ENCODE measurements at places on chromosomes 2 and 18.

GRCh38 chr2:102294802-102295489 is 16.4 kb upstream of the IL1RL1 start:
- DNase-seq: no peak

DNA sequence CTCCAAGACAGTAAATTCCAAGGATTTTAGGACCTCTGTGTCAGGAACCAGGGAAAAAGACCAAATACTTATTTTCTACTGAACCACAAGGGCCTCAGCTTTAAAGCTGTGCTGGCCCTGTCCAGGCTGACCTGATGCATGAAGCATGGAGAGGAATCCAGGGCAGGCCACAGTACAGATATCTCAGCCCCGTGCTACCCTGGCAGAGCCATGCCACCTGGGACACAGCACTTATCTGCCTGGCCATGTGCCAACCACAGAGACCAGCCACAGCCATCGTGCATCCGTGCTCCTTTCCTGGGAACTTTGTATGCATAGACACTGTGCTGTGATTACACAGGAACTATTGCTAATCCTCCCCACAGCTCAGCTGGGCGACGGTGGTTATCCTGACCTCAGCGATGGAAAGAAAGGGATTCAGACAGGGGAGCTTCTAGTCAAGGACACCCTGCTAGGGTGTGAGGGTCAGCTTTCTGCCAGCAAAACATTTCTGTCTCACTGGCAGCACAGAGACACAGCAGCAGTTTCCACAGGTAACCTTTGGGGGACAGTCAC is 687.4 kb upstream of the ID2 start:
- no peak for DNase-seq

GRCh38 chr18:9086624-9087023 is 15.9 kb upstream of the NDUFV2 start:
- DNase-seq: no peak

DNA sequence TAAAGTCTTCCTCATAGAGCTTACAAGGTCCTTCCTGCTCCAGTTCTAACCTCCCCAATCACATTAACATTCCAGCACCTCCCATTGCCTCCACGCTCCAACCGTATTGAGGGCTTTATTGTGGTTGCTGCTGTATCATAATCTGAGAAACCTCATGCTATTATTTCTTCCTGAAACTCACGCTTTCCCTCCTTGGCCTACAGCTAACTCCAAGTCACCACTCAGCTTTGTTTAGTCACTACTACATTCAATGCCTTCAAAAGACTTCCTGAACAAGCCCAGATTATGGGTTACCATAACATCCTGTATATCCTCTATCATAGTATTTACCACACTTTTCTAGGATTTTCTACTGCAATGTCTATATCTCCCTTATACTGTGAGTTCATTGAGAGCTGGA is 230.4 kb downstream of the IKZF2 start:
- no peak for DNase-seq

GRCh38 chr18:45761512-45762114 is 37.6 kb downstream of the SLC14A1 start:
- no peak for DNase-seq

GRCh38 chr2:147045113-147045512 is 799.7 kb upstream of the ACVR2A start:
- DNase-seq: peak; percentile 2

- no peak for DNase-seq
These were observed 23.7 kb downstream of the ATP9B start for GRCh38 chr18:79092874-79093273.

- DNase-seq: no peak
These were observed 2.8 kb downstream of the COL6A3 start for GRCh38 chr2:237411092-237411601.

- DNase-seq: no peak
These were observed 27.2 kb downstream of the G6PC2 start for GRCh38 chr2:168928113-168928831.

DNA sequence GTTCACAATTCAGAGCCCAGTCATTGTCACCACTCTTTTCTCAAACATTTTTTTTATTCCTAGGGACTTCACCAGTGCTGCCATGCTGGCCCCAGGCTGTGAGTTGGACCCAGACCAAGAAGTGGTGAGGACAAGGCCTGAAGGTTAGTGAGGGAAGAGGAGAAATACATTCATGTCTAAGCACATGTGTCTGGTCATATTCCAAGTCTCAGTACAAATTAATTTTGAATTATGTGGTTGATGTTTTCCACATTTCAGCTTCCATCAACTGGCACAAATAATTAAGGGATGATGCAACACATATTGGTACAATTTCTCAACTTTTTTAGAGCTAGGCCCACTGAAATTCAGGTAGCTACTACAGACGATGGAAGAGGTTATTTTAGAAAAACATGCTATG is 106.6 kb upstream of the UPP2 start:
- DNase-seq: no peak

DNA sequence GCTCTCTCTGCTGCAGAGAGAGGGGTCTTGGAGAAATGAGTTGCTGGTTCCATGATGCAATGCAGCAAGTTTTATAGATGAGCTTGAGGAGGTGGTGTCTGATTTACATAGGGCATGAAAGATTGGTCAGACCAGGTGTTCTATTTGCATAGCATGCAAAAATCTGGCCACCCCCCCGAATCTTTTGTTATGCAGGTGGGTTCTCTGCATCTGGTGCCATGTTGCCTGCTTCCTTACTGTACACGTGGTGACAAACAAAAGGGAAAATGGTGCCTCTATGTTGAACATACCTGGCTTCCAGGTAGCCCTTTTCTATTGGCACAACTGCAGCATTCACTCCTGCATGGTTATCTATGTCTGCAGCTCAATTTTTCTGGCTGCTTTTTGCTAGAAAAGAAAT is 169.4 kb downstream of the GALNT1 start:
- DNase-seq: no peak

DNA sequence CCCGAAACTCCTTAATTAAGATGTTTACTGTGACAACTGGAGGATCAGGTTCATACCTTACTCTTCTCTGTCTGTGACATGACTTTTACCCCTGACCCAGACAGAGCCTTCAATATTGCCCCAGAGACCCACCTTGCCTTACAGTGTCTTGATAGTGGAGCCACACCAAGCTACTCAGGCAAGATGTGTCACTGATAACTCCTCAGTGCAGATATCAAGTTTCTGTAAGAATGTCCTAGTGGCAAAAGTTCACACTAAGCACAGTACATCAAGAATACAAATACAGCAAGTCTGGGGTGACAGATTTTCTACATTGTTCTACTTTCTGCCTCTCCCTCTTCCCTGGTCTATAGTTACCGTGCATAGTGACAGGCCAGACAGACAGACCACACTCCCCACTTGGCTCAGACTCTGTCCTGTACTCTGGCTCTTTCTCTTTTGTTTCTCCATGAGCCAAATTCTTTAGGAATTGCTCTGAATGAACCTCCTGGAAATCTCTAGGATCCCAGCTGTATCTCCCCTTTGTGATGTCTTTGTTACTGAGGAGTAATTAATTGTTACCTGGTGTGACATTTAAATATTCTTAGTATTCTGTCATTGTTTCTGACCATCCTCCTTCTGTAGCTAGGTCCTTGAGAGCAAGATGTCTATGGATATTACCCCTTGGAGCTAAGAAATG is 24.1 kb upstream of the APOB start:
- DNase-seq: no peak

- no peak for DNase-seq
These were observed 268.0 kb downstream of the NR4A2 start for GRCh38 chr2:156064540-156064939.

DNA sequence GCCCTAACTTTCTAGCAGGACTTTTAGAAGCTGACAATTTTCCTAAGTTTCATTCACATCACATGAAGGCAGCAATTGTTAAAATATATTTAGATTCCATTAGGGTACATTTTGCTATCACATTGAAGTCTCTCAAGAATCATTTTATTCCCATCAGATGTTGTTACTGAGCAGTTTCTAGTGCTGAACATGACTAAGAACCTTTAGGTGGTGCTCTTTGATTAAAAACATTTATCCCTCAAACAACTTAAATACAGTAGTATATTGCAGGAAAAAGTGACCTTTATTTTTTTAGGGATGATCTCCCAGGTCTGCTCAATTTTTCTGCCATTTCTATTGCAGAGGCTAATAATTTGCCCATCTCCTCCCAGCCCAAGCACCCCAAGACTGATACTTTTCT is 22.9 kb upstream of the NARS1 start:
- no peak for DNase-seq

- no peak for DNase-seq
These were observed 83.1 kb downstream of the FAM210A start for GRCh38 chr18:13643261-13643751.

DNA sequence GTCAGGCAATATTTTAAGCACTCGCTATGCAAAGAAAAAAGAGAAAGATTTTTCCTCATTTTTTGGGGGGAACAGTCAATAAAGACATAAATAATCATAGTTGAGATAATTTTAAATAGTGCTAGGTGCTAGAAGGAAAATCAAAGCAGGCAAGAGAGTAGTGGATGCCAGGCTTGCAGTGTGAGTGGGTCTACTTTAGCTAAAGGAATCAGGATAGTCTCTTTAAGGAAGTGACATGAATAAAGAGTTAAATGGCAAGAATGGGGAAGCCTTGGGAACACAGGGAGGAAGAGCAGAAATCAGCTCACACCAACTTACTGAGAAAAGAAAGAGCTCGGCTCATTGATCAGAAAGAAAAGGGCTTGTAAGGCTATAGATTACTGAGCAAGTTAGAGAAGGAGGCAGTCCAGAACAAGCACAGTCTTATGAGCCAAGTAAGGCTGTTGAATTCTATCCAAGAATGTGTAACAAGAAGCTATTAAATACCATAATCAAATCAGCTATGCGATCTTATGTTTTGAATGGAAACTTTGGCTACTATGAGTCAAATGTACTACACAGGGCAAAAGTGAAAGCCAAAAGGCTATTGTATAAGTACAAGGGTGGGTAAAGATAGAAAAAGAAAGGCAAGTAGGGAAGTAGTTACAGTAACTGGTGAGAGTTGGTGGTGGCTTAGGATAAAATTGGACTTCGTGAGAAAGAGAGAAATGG is 833.8 kb upstream of the PIK3C3 start:
- no peak for DNase-seq

DNA sequence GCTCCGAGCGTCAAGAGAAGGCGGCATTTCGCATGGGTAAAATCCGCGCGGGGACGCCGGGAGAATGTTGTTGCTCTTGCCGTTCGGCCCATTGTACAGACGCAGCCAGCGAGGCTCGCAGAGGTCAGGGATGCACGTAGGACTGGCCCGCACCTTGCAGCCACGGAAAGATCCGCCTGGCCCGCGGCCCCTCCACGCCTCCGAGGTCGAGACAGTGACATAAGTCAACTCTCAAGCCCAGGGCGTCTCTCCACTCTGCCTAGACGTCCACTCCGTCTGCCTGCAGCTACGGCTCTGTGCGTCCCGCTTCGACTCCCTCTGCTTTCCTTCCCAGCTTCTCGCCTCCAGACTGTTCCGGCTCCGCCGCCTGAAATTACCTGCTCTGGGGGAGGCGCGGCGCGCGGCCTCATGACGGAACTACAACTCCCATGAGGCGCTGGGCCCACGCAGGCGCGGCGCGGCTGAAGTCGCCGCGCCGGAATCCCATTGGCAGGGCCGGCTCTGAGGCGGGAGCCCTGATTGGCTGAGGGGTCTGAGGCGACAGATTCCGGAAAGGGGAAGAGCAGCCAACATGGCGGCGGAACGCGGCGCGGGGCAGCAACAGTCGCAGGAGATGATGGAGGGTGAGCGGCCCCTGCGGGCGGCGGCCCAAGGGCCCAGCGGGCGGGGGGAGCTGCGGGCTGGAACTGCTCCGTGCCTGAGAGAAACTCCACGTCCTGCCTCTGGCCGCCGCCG is at the start of gene PPP1R7:
Gene PPP1R7 (plus strand): TSS at position 543 of the 735 bp plus-strand sequence. CDS start 29 bp downstream, at position 572.
- peak; percentile 95 for DNase-seq

DNA sequence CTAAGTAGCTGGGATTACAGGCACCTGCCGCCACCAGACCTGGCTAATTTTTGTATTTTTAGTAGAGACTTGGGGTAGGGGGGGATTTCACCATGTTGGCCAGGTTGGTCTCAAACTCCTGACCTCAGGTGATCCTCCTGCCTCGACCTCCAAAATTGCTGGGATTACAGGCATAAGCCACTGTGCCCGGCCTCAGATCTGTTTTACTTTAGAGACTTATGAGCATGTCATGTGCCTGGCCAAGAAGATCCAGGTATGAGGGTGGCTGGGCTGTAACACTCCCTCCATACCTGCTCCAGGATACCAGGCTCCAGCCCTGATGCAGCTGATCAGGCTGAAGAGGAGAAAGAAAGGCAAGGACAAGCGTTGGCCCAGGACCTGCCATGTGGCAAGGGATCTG is 125.0 kb downstream of the LPIN1 start:
- DNase-seq: no peak

DNA sequence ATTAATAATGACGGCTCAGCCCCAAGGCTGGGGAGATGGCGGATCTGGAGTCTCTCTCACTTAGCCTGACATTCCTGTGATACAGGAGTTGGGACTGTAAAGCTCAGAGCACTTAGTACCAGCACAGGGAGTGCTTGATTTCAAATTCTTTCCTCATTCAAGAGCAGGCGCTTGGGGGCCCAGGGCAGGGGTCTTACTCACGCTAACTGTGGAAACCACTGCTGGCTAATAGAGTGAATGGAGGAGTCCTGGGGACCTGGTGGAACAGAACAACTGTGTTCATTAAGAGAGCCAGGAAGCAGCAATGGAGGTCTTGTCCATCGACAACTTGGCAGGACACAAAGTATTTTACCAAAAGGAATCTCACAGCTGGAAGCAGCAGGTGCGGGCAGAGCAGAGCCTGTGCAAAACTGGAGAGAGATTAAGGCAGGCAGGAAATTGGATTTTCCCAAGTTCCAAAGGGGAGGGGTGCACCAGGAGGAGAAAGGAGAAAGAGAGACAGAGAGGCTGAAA is 358.9 kb downstream of the TNS1 start:
- no peak for DNase-seq

- no peak for DNase-seq
These were observed 42.2 kb downstream of the THNSL2 start for GRCh38 chr2:88212251-88212790.

DNA sequence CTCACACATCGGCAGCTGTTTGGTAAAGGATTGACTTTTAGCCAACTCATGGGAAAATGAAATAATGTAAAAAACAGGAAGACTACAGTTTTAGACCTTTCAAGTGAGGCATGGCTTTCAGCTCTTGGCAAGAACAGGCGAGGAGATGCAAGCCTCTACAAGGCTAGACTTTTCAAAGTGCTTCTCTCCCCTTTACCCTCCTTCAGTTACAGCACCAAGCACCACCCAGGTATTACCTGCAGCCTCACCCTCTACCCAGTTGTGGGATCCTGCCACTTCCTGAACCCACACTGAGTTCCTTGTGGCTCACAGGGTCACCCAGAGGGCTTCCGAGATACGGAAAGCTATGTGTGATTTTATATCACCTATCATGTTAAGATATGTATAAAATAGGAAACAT is 14.7 kb downstream of the UGT1A10 start:
- no peak for DNase-seq

Measured in effector memory CD4-positive, alpha-beta T cell (primary cell).